ENCODE measurements at places on chromosomes 5 and 9.

GRCh38 chr9:3898461-3899218, 372.8 kb upstream of the RFX3 start:
- no peak for DNase-seq

GRCh38 chr5:171475596-171475995, 56.1 kb downstream of the FGF18 start:
- no peak for DNase-seq

DNA sequence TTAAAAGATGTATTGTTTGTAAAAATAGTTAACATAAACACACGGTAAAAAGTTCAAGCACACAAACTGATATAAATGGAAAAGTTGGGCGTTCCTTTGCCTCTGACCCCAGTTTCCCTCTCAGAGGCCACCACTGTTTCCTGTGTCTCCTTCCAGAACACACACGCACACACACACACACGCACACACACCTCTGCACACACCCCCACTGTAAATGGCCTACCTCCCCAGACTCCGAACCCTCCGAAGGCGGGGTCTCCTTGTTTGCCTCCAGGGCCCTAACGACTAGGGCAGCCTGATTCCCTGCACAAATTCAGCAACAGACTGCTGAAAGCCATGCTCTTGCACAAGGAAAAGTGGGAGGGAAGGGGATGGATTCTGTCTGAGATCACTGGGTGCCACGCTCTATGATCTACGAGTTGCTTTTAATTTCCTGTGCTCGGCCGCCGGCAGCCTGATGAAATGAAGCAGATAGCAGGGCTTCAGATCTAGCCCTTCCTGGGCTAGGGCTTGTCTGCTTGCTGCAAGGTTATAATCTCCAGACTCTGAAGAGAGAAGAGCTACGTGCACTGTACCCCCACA, 184.0 kb upstream of the IL12B start:
- DNase-seq: no peak

DNA sequence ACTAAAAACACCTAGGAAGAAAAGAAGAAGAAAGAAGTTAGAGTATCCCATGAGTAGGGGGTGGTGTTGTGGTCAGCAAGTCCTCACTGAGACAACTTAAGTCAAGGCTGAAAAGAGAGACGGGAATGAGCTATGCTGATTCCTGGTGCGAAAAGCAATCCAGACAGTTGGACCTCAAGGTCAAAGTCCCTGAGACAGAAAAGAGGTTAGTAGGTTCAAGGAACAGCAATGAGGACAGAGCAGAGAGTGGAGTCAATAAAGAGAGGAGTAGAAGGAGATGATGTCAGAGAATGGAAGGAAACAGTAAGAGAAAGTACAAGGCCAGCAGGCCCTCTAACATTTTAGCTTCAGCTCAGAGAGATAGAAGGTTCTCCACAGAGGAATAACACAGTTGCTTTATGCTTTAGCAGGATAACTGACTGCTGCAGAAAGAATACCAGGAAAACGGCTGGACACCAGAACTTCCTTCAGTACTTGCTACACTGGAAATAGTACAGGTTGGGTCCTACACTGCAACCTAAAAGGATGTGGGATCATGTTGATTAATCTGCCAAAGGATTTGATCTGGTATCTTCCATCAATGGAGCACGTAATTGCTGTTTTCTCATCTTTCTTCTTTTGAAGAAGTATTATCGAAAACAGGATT, 43.6 kb downstream of the GNAQ start:
- DNase-seq: no peak

GRCh38 chr9:93447655-93448054, 3.8 kb upstream of the FAM120A start:
- DNase-seq: no peak

GRCh38 chr5:135213027-135213386, 179.0 kb upstream of the PITX1 start:
- no peak for DNase-seq

DNA sequence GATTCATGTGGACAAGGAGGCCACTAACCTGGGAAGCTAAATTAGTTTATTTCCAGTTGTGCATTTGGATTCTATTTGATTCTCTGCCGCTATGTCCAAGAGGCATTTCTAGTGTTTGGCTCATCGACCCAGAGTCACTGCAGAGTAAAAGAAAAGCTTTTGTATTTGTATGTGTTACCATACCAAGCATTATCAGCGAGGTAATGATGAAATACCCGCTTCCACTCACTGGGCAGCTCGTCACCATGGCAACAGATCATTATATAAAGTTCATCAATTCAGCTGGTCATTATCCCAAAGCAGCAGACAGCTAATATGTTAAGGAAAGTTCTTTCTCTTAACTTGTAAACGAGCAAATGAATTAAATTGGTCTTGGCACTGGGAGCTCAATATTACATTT, 380.3 kb downstream of the SEMA5A start:
- DNase-seq: no peak

DNA sequence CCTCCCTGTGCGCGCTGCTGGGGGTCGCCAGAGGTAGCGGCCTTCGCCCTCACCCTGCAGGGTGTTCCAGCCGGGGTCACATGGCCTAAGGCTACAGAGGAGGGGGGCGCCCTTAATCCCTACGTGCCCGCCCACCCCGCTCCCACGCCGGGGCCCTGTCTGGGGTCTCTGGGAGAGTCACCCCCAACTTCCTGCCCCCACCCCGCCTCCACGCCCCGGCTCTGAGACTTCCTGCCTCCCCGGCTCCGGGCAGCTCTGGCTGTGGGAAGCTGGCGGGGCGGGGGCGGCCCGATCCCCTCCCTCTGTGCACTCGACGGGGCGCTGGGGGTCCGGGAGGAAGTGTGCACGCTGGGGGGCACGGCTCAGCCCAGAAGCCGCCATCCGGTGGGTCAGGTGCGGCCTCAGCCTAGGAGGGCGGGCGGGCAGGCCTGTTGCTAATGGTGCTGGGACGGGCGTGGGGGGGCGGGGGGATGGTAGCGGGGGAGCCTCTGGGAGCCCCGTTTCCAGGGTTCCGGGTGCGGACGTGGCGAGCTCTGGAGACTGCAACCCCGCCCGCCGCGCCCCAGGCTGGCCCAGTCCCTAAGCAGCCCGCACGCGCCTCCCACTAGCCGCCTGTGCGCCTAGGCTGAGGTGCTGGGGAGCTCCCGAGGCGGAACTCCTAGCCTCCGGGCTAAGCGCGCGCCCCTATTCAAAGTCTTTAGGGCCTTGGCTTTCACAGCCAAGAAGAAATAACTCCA, 61.6 kb downstream of the CXXC5 start:
- DNase-seq: peak; percentile 70

GRCh38 chr9:96009690-96010472, 134.4 kb downstream of the ERCC6L2 start:
- DNase-seq: no peak

- DNase-seq: no peak
Observed at GRCh38 chr5:163846512-163846911, 341.1 kb downstream of the MAT2B start.

GRCh38 chr9:137985637-137986071, 108.1 kb downstream of the CACNA1B start:
- DNase-seq: no peak

- DNase-seq: no peak
Observed at GRCh38 chr9:133884907-133885744, 107.0 kb downstream of the VAV2 start.

DNA sequence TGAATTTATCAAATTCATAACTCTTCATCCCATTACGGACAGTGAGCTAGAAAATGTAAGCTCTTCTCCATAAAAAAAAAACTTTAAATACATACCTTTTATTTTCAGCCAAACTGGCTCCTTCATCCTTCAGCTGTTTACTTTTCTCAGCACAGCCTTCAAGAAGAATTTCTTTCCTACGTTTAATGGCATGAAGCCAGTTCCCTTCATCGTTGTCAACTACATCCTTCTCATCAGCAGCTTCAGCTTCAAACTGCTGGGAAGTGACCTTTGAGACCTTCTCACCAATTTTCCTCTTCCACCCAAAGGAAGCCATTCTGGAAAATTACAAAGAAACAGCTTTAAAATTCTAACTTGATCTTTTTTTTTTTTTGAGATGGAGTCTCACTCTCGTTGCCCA, 9.1 kb downstream of the TTC33 start:
- no peak for DNase-seq

- DNase-seq: no peak
Observed at GRCh38 chr5:39469777-39470415, 45.1 kb upstream of the DAB2 start.

DNA sequence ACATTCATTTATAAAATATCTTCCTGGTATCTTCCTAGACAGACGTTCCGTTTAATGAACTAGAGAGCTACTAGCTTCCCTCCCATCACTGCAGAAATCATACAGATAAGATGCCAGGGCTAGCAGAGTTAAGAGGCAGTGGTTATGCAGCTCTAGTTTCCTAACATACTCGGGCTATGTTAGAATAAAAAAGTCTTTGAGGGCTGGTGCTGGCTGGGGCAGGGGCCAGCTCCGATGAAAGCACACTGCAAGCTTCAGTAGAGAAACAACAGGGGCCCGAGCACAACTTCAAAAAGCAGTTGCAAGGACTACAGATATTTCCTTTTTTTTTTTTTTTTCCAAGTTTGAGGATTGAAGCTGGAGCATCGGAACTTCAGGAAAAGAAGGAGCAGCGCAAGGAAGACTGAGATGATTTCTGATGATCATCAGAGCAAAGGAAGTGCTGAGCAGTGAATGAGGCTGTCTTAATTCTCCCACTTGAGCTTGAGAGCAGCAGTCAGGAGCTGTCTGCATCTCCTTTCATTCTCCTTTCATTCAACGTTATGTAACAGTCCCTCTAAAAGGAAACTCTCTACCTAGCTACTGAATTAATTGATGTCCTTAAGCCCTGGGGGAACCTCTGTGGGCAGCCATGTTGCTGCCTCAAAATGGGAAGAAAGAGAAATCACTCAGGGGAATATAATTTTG, 47.6 kb upstream of the ADCY2 start:
- DNase-seq: no peak

GRCh38 chr5:144230806-144231205, 60.1 kb downstream of the KCTD16 start:
- no peak for DNase-seq

DNA sequence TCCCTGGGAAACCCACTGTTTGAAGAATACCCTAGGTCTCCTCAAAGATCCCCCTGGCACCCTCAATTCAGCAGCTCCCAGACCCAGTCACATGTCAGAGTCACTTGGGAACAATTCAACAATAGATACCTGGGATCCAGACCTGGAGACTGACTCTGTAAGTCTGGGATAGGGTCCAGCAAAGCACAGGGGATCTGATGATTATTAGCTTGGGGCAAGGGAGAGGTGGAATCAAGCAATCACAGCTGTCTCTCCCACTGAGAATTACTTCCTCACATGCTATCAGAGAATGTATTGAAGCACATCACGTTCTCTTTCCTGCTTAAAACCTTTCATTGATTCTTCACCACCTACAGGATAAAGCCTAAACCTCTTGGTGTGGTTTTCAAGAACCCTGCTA, 5.9 kb downstream of the FAM193B start:
- DNase-seq: no peak

- no peak for DNase-seq
Observed at GRCh38 chr5:138722544-138723177, 30.6 kb upstream of the CTNNA1 start.

- no peak for DNase-seq
Observed at GRCh38 chr9:108136656-108137055, 647.1 kb upstream of the KLF4 start.

DNA sequence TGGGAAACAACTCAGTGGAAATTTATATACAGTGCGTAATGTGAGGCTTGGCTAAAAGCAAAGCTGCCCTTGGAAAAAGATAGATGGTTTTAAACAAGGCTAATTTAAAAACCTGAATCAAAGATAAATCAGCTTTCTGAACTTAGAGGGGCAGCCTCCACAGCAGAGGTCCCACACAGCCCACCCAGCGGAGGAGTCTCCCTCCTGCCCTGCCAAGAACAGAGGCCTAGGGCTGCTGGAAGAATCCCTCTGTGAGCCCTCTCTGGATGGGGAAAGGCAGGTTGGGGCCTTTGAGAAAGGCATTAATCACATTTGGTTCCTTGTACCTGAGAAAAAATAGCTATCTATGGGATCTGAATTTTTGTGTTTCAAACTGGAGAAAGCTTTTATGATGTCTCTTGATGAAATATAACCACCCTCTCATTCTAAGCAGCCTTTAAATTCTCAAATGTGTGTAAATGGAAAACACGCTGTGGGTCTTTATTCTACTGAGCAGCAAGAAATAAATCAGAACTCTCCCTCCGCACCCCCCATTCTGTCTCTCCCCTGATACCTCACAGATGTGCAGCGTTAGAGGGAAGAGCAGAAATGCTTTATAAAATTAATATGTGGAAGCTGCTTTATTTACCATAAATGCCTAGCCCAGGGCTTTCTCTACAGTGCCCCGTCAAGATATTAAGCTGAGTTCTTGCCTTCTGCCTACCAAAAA, 329.2 kb downstream of the EFNA5 start:
- DNase-seq: no peak

- no peak for DNase-seq
Observed at GRCh38 chr5:143166090-143166489, 237.4 kb downstream of the NR3C1 start.

DNA sequence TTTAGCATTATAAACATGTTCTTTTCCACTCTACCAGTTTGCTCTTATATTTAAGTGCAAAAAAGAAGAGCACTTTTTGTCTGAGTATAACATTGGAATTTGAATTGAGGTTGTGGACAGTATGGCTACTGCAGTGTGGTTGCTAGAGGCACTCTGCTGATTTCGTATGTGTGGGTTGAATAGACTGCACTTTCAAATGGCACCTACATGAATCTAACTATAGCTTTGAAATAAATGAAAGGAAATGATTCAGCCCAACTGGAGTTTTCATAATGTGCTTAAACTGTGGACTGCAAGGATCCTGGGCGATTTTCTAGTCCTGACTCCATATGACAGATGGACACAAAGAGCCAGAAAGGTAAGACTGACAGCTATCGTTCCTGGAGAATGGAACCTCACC, 657.6 kb upstream of the RIOK2 start:
- no peak for DNase-seq

GRCh38 chr5:96288166-96288844, 144.7 kb downstream of the PCSK1 start:
- no peak for DNase-seq

GRCh38 chr5:54649041-54649504, 131.5 kb downstream of the SNX18 start:
- DNase-seq: no peak

- DNase-seq: no peak
Observed at GRCh38 chr9:69070201-69070600, 34.6 kb downstream of the FXN start.
